ENCODE measurements at places on chromosomes 5 and 9.

DNA sequence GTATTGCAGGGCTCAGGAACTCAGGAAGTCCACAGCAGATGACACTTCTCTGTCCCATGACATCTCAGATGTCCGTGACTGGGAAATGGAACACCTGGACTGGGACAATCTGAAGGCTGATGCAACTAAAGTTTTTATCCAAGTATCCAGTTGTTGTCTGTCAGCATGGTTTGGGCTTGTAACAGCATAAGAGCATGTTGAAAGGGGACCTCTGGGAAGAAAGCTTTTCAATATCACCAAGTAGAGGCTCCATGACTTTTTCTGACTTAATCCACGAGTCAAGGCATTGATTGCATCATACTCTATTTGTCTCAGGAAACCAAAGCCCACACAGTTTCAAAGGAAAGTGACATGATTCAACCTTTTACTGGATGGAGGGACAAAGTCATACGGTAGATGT is 807.7 kb downstream of the MTRR start:
- DNase-seq, result no peak

DNA sequence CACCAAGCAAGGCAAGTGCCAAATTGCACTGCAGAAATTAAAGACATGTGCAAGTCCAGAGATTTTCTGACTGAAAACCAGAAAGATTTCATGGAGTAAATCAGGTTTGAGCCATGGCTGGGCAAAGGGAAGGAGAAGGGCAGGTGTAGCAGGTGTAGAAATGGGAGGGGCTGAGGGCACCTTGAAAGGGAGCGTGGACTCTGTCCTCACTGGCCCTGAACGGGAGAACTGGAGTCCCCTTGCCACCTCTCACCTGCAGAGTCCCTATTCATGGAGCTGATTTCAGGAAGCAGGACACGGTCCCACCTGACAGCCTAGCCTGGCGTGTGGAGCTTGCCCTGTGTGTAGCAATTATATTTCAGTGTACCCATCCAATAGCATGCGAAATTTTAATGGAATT is 46.3 kb downstream of the UBE2QL1 start:
- no peak for DNase-seq

DNA sequence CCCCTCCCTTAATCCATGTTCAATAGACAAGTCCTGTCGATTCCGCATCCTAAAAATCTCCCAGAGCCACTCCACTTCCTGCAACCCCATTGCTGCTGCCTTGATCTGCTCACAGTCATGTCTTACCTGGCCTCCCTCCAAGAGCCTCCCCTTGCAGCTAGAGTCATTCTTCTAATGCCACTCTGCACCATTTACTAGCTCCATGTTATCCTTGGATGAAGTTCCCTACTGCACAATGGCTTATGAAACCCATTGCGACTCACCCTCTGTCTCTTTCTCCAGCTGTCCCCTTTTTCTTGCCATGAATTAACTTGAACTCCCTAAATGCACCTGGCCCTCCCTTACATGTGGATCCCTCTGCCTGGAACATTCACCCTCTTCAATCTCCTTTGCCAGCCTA is 39.5 kb downstream of the MEGF10 start:
- DNase-seq, result no peak

DNA sequence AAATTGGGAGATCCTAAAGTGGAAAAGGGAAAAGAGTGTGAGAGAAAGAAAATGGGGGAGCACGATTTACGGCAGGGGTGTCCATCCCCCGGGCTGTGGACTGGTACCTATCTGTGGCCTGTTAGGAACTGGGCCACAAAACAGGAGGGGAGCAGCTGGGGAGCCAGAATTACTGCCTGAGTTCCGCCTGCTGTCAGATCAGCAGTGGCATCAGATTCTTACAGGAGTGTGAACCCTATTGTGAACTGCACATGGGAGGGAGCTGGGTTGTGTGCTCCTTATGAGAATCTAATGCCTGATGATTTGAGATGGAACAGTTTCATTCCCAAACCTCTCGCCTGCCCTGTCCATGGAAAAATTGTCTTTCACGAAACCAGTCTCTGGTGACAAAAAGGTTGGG is 108.3 kb upstream of the ADAMTSL1 start:
- no peak for DNase-seq

DNA sequence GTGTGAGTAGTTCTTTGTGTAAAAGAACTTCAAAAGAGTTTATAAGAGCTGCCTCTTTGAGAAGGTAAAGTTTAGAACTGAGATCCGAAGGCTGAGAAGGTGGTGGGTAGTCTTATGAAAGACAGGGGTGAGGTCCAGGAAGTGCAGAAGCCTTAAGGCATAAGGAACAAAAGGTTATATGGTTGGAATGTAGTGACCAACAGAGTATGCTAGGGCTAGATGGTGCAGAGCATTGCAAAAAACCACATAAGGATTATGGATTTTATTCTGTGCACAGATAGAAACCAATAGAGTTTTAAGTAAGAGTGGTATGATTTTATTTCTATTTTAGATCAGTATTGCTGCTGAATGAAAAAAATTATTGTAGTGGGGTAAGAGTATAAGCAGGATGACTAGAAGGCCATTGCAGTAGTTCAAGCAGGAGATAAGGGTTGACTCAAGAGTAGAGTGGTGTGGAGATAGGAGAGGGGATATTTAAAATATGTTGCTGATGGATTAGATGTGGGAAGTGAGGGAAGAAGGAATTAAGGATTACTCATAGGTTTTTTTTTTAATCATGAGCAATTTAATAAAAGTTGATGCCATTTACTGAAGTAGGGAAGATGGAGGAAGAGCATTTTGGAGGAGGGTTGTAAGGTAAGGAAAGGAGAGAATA is 3.7 kb downstream of the RECK start:
- no peak for DNase-seq

DNA sequence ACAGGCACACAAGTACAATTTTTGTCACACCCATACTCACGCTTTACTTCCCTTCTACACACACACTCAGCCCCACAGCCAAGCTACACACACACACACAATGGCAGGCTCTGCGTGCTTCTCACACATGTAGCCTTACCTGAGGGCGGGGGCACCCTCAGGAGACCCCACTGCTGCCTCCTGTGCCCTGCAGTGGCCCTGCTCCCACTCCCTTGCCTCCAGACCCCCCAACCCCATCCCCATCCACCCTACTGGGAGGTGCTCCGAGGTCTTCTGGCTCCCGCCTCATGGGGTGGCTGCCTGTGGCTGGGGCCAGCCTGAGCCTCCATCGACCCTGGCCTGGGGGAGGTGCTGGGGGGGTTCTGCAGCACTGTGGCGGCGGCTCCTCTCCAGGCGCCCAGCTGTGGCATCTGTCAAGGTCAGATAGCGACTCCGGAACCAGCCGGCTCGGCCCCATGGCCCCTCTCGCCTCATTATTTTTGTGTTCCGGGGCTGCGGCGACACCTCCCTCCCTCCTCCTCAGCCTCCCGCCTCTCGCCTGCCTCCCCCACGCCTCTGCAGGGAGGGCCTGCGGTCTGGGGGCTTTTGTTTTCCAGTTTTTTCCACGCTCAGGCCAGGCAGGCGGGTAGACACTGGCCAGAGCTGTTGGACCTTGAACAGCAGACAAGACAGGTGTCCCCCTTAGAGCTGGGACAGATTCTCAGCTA is 21.7 kb downstream of the CXXC5 start:
- DNase-seq, result no peak

DNA sequence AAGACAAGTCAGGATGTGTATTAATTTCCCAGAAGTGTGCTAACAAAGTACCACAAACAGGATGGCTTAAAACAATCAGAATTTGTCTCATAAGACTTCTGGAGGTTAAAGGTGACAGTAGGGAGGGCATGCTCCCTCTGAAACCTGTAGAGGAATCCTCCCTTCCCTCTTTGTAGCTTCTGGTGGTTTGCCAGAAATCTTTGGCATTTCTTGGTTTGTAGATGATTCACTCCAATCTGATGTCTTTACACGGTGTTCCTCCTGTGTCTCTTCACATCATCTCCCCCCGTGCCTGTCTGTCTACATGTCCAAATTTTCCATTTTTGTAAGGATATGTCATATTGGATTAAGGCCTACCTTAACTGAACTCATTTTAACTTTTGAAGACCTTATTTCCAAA is 471.5 kb downstream of the ZNF608 start:
- DNase-seq, result no peak

DNA sequence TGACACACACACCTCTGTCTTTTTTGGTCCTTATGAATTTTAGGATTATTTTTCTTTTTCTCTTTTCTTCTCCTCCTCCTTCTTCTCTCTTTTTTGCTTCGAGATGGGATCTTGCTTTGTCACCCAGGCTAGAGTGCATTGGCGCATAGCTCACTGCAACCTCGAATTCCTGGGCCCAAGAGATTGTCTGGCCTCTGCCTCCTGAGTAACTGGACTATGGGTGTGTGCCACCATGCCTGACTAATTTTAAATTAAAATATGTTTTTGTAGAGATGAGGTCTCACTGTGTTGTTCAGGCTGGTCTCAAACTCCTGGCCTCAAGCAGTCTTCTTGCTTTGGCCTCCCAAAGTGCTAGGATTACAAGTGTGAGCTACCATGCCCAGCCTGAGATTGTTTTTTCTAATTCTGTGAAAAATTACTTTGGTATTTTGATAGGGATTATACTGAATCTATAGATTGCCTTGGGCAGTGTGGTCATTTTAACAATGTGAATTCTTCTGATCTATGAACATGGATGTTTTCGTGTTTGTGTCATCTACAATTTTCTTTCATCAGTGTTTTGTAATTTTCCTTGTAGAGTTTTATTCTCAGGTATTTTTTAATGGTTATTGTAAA is 7.7 kb downstream of the AHRR start:
- DNase-seq, result no peak

- DNase-seq, result no peak
These were observed 3.2 kb downstream of the ZNF366 start for GRCh38 chr5:72503888-72504491.

- no peak for DNase-seq
These were observed 643.6 kb upstream of the RORB start for GRCh38 chr9:73853549-73853948.

DNA sequence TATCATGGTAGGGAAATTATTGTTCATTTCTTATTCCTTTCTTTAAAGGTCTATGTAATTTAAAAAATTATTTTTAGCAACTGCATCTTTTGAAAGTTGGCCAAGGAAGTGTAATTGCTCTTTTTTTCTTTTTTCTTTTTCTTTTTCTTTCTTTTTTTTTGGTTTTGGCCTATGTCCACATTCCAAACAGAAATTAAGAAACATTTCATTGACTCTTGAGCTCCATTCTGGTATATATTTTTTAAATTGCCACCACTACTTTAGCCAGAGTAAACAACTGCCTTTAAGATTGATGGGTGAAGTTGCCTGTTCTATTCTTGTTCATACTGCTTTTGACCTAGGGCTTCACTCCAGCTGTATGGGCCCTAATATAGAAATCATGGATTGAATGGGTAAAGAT is 75.8 kb upstream of the TMEM171 start:
- no peak for DNase-seq

DNA sequence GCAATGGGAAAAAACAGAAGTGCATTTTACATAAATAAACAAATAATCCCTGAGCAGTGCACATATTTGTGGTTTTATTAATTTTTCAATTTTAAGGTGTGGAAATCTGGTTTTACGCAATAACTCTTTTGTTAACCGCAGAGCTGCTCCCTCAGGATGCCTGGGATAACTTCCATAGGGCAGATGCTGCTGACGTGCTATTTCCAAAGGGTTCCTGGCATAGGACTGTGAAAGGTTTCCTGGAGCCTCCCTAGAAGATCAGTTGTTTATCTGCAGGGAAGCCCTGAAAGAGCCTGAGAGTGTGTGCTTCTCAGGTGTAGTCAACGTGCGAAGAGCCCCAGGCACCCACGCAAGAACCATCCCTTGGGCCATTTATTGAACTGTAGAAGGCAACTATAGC is 443.5 kb downstream of the PLK2 start:
- DNase-seq, result no peak

DNA sequence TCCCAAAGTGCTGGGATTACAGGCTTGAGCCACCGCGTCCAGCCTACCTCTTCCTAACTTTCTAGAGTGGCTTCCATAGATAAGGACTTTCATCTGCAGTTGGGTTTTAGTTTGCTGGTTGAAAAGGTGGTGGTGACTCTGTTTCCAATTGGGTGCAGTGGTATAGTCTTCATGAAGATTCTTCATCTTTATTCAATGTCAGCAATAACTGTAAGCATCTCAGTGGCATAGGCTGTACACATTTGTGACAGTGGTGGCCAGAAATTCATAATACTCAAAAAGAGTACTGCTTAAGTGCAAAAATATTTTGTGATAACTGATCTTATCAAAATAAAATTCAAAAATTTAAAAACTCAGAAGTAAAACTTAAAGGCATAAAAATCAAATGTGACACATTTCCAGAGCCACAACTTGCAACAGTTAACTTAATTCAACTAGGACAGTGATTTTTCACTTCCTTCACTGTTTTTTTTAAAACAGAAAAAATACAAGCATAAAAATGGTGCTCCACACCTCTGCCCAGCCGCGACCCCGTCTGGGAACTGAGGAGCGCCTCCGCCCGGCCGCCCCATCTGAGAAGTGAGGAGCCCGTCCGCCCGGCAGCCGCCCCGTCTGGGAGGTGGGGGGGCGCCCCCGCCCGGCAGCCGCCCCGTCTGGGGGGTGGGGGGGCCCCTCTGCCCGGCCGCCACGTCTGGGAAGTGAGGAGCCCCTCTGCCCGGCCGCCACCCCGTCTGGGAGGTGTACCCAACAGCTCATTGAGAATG is 56.4 kb upstream of the CDK5RAP2 start:
- no peak for DNase-seq

DNA sequence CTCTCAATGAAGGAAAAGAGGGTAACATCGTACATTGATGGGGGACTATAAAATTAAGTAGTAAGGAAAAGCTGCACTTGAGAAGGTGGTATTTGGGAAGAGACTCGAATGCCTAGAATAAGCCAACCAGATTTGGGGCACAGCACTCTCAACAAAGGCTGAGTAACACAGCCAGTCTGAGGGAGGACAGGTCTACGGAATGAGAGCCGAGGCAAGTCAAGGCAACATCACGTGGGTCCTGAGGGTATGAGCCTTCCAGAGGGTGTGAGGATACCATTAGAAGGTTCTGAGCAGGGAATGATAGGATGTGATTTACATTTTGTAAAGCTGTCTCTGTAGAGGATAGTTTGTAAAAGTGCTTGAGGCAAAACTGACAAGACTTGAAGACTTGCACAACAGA is 434.1 kb downstream of the RAB3C start:
- DNase-seq, result no peak

GRCh38 chr9:33128570-33128969 is 38.6 kb downstream of the B4GALT1 start:
- no peak for DNase-seq

DNA sequence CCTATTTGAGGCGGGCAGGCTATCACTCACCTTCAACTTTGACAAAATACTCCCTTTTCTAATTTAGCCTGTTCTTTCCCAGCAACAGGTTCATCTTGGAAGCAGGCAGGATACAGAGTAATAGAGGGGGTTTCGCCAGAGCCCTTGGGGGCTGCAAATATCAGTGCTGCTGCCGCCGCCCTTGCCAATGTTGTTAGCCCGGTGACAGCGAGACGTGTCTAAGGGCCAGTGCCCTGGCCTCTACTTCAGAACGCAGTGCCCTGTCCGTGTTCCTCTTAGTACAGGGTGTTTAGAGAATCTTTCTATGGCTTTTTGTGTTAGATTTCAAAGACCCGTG is 703 bp downstream of the FAM120AOS start:
- DNase-seq, result no peak

- DNase-seq, result no peak
These were observed 16.8 kb downstream of the NR3C1 start for GRCh38 chr5:143386725-143387124.

- DNase-seq, result no peak
These were observed 637.7 kb downstream of the SEMA5A start for GRCh38 chr5:8908055-8908683.
